ENCODE measurements at places on chromosomes 3 and 15.
A peak's percentile ranks its signal among the peaks of the same experiment; 100 is the strongest.

DNA sequence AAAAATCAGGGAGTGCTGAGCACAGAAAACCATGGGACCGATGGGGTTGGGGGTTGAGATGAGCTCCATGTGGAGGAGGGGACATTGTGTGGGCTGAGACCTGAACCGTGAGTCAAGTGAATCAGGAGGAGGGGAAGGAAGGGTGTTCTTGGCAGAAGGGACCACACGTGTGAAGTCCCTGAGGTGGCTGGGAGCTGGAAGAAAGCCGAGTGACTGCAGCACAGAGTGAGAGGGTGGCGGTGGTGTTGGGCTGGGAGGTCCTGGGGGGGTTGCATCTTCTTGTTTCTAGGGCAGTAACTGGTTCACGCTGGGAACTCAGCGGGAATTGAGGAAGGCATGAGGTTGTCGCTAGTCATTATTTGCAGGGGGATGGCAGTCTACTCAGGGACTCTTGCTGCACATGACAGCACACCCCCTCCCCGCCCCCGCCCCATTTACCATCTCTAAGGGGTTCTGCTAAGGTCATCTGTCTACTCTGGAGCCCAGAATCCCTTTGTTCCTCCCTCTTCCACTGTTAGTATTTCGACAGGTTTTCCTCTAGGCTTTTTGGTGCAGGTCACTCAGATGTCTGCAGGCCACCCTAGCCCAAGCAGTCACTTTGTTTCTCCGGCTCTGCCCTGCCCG is 254.3 kb downstream of the TLE3 start:
- no peak for DNase-seq

- DNase-seq: no peak
These were observed 108.0 kb downstream of the MFSD1 start for GRCh38 chr3:158909870-158910269.

- DNase-seq: no peak
These were observed 309.2 kb downstream of the NSUN3 start for GRCh38 chr3:94372026-94372425.

DNA sequence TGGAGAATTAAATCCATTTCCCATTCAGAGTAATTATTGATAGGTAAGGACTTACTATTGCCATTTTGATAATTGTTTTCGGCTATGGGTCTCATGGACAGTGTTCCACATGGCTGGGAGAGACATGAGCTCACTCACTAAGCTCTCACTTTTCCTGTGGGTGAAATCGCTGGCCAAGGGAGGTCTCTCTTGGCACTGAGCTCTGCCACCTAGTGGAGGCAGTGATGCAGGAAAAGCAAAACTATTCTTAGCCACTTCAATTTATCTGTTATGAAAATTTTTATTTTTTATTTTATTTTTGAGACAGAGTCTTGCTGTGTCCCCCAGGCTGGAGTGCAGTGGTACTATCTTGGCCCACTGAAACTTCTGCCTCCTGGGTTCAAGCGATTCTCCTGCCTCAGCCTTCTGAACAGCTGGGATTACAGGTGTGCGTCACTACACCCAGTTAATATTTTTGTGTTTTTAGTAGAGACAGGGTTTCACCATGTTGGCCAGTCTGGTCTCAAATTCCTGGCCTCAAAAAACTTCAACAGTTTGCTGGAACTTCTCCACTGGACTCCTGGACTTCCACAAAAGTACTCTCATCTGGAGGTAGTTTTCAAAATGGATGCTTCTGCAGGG is 4.7 kb upstream of the RNF13 start:
- peak; percentile 14 for DNase-seq

DNA sequence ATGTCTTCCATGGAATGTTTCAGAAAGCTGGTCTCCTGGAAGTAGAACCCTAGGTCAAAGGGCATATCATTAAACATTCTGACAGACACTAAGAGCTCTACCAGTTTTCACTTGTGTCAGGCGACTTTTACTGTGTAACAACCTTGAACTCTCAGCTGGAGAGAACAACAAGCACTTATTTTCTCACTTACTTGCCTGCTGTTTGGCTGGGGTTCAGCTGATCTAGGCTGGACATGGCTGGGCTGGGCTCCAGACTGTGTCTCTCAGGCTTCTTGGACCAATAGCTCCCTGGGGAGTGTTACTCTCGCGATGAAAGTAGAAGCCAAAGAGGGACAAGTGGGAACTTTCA is 527.3 kb downstream of the SHQ1 start:
- DNase-seq: no peak

- DNase-seq: no peak
These were observed 7.9 kb downstream of the LRRC31 start for GRCh38 chr3:169861871-169862270.

- DNase-seq: no peak
These were observed 49.6 kb upstream of the TLE3 start for GRCh38 chr15:70147178-70147760.

GRCh38 chr3:186514296-186515002 is 29.7 kb downstream of the CRYGS start:
- DNase-seq: no peak

GRCh38 chr15:74723754-74724334 is 1.5 kb downstream of the CYP1A1 start:
- peak; percentile 14 for DNase-seq

- DNase-seq: no peak
These were observed 1.3 kb upstream of the VPS33B start for GRCh38 chr15:91023720-91024119.

GRCh38 chr3:24435584-24435983 is 59.1 kb downstream of the THRB start:
- no peak for DNase-seq

DNA sequence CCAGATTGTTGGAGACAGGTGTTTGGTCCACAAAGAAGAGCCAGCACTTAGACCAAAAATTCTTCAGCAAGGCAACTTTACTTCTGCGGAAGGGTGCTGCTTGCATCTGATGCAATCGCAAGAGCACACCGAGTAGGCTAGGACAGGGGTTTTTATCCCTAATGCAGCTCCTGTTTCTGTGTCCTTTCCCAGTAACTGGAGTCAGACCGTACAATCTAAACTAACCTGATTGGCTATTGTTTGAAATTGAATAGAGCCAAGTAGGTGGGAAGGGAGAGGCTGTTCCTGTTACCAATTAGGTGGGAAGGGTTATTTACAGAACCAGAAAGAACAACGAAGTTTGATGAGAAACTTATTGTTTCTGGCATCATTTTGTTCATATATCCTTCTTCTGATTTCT is 77.6 kb downstream of the CHCHD4 start:
- no peak for DNase-seq

GRCh38 chr15:62403164-62403809 is 238.2 kb upstream of the C2CD4B start:
- DNase-seq: no peak

DNA sequence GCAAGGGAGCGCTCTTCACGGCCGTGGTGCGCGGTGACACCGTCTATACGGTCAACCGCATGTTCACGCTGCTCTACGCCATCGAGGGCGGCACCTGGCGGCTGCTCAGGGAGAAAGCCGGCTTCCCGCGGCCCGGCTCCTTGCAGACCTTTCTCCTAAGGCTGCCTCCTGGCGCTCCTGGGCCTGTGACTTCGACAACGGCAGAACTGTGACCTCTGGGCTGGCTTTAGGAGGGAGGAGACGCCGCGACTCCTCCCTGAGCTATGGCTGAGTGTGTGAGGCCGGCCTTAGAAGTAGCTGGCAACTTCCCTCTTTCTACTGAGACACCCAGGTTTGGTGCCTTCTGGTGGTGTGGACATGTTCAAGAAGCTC is 1.4 kb downstream of the KBTBD13 start:
- DNase-seq: no peak

DNA sequence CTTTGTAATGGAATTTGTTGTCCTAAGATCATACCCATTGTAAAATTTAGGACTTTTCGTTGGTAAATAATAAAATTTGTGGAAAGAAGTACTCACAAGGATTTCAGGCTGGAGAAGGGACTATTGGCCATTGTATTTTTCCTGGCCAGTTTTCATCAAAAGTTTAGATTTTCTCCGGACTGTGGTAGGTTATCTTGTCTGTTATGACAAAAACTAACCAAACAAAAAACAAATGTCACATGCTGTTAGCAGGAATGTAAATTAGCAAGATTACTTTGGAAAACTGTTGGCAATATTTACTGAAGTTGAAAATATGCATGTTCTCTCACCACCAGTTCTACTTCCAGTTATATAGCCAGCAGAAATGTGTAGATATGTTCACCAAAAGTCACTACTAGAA is 27.8 kb downstream of the PDE8A start:
- DNase-seq: no peak

- no peak for DNase-seq
These were observed 11.6 kb downstream of the ADAMTSL3 start for GRCh38 chr15:83665480-83665879.

DNA sequence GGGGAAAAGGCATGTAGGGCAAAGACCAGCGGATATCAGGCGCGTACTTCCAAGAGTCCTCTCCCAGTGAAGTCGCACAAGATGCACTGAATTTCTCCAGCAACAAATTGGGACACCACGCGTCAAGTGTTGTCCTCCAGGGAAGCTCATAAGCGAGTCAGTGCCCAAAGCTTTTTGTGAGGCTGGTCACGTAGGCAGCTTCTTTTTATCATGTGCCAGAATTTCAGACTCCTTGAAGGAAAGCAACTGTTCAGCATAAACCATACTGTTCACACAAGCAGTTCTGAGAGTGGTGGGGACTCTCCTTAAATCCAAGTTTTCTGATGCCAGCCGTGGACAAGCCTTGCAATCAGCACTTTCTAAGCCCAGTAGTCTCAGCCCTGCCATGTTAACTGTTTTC is 10.1 kb upstream of the FSTL1 start:
- no peak for DNase-seq

GRCh38 chr3:120349855-120350125 is 636 bp upstream of the LRRC58 start:
- DNase-seq: no peak

GRCh38 chr3:5456199-5456598 is 268.7 kb downstream of the EDEM1 start:
- DNase-seq: no peak

DNA sequence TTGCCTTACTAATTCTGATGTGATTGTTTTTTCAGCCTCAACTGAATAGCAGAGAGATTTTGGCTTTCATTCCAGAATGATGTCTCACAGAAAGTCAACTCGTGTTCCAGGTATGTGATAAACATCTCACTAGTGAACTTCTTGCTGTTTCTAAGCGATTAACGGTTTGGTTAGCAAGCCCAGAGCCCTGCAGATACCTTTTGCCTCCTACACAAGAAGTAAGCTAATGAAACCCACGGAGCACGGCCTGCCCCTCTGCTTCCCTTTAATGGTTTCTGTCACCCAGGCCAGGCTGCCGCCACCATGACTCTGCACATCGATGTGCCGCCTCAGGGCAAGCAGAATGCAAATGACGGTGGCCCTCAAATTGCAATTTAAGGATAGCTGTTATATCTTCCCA is 155.9 kb upstream of the ICE2 start:
- DNase-seq: no peak

DNA sequence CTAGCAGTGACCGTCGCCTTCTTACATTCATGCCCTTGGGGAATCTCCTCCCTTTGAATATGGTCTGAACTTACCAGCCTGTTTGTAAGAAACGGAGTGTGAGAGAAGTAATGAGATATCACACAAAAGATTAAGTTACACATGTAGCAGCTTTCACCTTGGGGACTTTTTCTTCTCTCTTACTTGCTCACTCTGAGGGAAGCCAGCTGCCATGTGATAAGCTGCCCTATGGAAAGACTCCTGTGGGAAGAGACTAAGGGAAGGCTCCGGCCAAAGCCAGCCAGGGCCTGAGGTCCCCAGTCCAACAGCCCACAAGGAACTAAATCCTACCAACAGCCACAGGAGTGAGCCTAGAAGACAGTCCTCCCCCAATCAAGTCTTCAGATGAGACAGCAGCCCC is 190.4 kb upstream of the TSC22D2 start:
- no peak for DNase-seq

DNA sequence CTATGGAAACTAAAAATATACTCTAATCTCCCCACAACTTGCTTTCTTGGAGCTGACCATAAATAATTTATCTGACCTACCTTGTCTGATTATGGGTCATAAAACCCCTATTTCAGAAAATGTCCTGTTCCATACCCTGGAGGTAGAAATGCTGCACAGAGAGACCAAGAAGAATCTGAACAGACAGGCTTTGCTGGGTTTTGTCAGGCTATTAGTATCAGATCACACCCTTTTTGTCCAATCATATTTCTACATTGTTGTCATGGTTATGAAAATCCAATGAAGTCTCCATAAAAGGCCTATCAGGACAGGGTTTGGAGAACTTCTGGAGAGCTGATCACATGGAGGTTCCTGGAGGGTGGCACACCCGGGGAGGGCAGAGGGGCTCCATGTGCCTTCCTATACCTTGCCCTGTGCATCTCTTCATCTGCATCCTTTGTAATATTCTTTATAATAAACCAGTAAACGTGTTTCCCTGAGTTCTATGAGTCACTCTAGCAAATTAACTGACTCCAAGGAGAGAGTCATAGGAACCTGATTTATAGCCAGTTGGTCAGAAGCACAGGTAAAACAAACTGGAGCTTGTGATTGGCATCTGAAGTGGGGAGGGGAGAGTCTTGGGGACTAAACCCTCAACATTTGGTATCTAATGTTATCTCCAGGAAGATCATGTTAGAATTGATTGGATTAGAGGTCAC is 58.1 kb downstream of the NGLY1 start:
- no peak for DNase-seq

DNA sequence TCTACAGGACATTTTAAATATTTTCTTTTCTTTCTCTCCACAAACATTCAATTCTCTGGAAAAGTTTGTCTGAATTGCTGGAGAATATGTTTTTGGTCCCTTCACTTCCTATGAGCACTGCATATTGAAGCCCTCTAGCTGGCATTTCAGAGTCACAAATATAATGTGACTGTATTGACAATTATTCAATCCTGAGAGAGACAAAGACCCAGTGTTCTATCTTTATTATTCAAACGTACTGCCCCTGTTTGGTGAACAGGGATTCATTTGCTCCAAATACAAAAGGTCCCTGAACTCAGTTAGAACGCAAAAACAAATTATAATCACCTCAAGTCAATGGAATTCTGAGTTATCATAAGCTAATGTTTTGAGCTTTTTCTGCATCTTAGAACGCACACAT is 173.1 kb upstream of the CDIN1 start:
- no peak for DNase-seq

- no peak for DNase-seq
These were observed 171.2 kb downstream of the KLF13 start for GRCh38 chr15:31497838-31498237.

DNA sequence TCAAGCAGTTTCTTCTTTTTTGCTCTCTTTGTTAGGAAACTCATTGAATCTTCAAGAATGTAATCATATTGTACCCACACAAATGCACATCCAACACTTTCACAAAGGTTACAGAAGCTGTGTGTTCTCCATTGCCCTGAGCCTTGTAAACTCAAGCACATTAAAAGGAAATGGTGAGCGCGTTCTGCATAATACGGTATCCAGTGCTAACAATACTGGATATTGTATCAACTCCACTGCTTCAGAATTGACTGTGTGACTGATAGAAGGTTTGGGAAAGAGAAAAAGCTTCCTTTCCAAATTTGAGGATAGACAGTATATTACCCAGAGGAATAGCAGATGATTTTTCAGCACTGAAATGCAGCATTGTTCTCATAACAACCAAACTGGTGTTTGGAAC is 268.9 kb upstream of the RBMS3 start:
- no peak for DNase-seq

GRCh38 chr3:195183071-195183776 is 87.7 kb downstream of the XXYLT1 start:
- DNase-seq: no peak

- DNase-seq: no peak
These were observed 31.9 kb downstream of the RASGRP1 start for GRCh38 chr15:38532728-38533127.

Data from NCI-H1417 treated with DMSO at 0.1 percent for 48 hours (cell line).